Muscle of leg (tissue), 16 donors: ENCODE measurements at places on chromosomes 3 and 15. TPM values are rescaled to one million over a fixed set of nuclear protein-coding genes. Genes with fewer than 3 reads are reported as not detected.
A peak's percentile ranks its signal among the peaks of the same experiment; 100 is the strongest.

DNA sequence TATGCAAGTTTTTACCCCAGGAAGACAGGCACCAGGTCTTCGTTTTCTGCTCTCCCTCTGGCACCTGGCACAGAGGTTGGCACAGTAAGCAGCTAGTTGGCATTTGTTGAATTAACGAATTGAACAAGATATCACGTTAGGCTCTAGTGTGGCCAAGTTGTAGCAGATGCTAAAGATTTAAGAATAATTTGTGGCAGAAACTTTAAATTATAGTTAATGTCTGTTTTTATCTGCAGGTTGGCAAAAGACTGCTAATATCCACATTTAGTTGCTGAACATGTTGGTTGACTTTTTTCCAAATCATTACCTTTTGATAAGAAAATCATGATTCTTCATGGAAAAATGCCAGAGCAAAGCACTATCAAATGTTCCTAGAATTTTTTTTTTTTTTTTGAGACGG lies 8.1 kb downstream of the CHRNA5 start:
- no peaks in the 10 kb centered on the region for H3K36me3 ChIP-seq
- H3K27ac ChIP-seq: no peak overlapping the region

- peak; percentile 25 for DNase-seq
- H3K27me3 ChIP-seq: no peaks in the 10 kb centered on the region
- no peak overlapping the region for H3K4me3 ChIP-seq
- H3K4me1 ChIP-seq: no peaks in the 10 kb centered on the region
Observed at GRCh38 chr3:65938676-65939075, 100.0 kb downstream of the MAGI1 start.

- no peaks in the 10 kb centered on the region for H3K36me3 ChIP-seq
- no peaks in the 10 kb centered on the region for H3K27me3 ChIP-seq
- H3K4me1 ChIP-seq: no peaks in the 10 kb centered on the region
- H3K4me3 ChIP-seq: no peak overlapping the region
- DNase-seq: peak; percentile 46
Observed at GRCh38 chr15:31554261-31554660, 227.6 kb downstream of the KLF13 start.

- H3K36me3 ChIP-seq: no peaks in the 10 kb centered on the region
- peak; percentile 25 for DNase-seq
- H3K4me3 ChIP-seq: peak overlapping the region; percentile 56
- no peak overlapping the region for H3K27ac ChIP-seq
- H3K27me3 ChIP-seq: peaks cover 56% of the 10 kb centered on the region
- peaks cover 19% of the 10 kb centered on the region for H3K4me1 ChIP-seq
Observed at GRCh38 chr3:123025642-123026521, 1.7 kb downstream of the SEMA5B start.

GRCh38 chr3:140014831-140015495 lies 80.0 kb downstream of the CLSTN2 start:
- no peak for DNase-seq
- no peaks in the 10 kb centered on the region for H3K36me3 ChIP-seq
- H3K27me3 ChIP-seq: no peaks in the 10 kb centered on the region
- no peak overlapping the region for H3K4me3 ChIP-seq

GRCh38 chr3:73280746-73281145 lies 219.3 kb downstream of the EBLN2 start:
- peak; percentile 57 for DNase-seq
- no peak overlapping the region for H3K4me3 ChIP-seq
- H3K4me1 ChIP-seq: peaks cover 6% of the 10 kb centered on the region

DNA sequence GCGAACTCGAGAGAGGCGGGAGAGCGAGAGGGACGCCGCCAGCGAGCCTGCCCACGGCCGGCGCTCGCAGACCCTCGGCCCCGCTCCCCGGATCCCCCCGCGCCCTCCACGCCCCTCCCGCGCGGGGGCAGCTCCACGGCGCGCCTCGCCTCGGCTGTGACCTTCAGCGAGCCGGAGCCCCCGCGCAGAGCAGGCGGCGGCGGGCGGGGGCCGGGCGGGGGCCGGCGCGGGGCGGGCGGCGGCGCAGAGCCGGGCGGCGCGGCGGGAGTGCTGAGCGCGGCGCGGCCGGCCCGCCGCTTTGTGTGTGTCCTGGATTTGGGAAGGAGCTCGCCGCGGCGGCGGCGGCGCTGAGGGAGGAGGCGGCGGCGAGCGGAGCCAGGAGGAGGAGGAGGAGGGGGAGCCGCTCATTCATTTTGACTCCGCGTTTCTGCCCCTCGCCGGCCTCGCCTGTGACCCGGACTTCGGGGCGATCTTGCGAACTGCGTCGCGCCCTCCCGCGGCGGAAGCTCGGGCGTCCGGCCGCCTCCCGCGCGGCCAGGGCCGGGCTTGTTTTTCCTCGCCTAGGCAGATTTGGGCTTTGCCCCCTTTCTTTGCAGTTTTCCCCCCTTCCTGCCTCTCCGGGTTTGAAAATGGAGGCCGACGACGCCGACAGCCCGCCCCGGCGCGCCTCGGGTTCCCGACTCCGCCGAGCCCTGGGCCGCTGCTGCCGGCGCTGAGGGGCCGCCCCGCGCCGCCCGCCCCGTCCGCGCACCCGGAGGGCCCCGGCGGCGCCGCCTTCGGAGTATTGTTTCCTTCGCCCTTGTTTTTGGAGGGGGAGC lies 524 bp downstream of the IGF1R start:
- no peaks in the 10 kb centered on the region for H3K36me3 ChIP-seq
- DNase-seq: peak; percentile 84
- peak overlapping the region; percentile 90 for H3K27ac ChIP-seq
- H3K27me3 ChIP-seq: peaks cover 22% of the 10 kb centered on the region

GRCh38 chr15:80929225-80929624 lies 60.4 kb downstream of the MESD start:
- H3K4me1 ChIP-seq: peaks cover 18% of the 10 kb centered on the region
- H3K27me3 ChIP-seq: no peaks in the 10 kb centered on the region
- H3K4me3 ChIP-seq: no peak overlapping the region
- H3K36me3 ChIP-seq: peaks cover 2% of the 10 kb centered on the region

GRCh38 chr3:9135930-9136525 lies 113.4 kb downstream of the SRGAP3 start:
- H3K36me3 ChIP-seq: no peaks in the 10 kb centered on the region
- H3K4me1 ChIP-seq: peaks cover 34% of the 10 kb centered on the region
- H3K27me3 ChIP-seq: peaks cover 10% of the 10 kb centered on the region
- no peak overlapping the region for H3K4me3 ChIP-seq

- no peak for DNase-seq
- H3K27ac ChIP-seq: no peak overlapping the region
- no peaks in the 10 kb centered on the region for H3K4me1 ChIP-seq
- H3K4me3 ChIP-seq: no peak overlapping the region
- no peaks in the 10 kb centered on the region for H3K27me3 ChIP-seq
Observed at GRCh38 chr3:18300916-18301315, 124.2 kb downstream of the SATB1 start.

- H3K4me3 ChIP-seq: no peak overlapping the region
- H3K27ac ChIP-seq: no peak overlapping the region
- DNase-seq: no peak
- H3K27me3 ChIP-seq: no peaks in the 10 kb centered on the region
- H3K4me1 ChIP-seq: no peaks in the 10 kb centered on the region
Observed at GRCh38 chr3:39415983-39416382, 9.5 kb downstream of the RPSA start.

The PSTPIP1 gene
- 2.3 TPM for total RNA-seq

The TMEM43 gene
- 66.1 TPM for total RNA-seq

The ZNF860 gene
- 0.62 TPM for total RNA-seq

The RPL32 gene
- total RNA-seq: 4,199 TPM
